Left forelimb (tissue), 1 donor: ENCODE measurements at places on chromosomes 1 and 21.

GRCh38 chr1:165960881-165961280 lies 133.5 kb downstream of the UCK2 start:
- DNase-seq: no peak

GRCh38 chr21:25457411-25457810 lies 149.9 kb downstream of the MRPL39 start:
- no peak for DNase-seq

- no peak for DNase-seq
These were observed 177.5 kb downstream of the ROR1 start for GRCh38 chr1:63951059-63951946.

GRCh38 chr1:83734420-83734819 lies 264.5 kb downstream of the TTLL7 start:
- no peak for DNase-seq

- no peak for DNase-seq
These were observed 534 bp downstream of the KCNH1 start for GRCh38 chr1:211133393-211133835.

- DNase-seq: no peak
These were observed 4.5 kb upstream of the FABP3 start for GRCh38 chr1:31377364-31377863.

DNA sequence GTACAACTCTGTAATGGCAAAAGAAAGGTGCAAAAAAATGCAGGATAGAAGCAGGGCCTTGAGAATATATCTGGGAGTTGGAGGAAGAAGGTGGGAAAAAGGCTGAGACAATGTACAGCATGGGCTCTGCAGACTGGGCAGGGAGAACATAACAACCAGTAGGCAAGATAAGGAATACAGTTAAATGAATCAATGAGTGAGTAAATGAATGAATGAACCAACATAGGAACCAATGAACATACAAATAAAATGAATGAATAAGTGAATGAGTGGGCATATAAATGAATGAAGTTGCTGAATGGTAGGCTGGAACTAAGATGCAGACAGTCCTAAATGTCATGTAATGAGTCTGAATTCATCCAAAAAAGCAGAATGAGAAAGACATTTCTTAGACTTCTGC lies 370.6 kb downstream of the SMYD3 start:
- DNase-seq: no peak

GRCh38 chr1:214912127-214912526 lies 170.4 kb upstream of the KCNK2 start:
- no peak for DNase-seq

DNA sequence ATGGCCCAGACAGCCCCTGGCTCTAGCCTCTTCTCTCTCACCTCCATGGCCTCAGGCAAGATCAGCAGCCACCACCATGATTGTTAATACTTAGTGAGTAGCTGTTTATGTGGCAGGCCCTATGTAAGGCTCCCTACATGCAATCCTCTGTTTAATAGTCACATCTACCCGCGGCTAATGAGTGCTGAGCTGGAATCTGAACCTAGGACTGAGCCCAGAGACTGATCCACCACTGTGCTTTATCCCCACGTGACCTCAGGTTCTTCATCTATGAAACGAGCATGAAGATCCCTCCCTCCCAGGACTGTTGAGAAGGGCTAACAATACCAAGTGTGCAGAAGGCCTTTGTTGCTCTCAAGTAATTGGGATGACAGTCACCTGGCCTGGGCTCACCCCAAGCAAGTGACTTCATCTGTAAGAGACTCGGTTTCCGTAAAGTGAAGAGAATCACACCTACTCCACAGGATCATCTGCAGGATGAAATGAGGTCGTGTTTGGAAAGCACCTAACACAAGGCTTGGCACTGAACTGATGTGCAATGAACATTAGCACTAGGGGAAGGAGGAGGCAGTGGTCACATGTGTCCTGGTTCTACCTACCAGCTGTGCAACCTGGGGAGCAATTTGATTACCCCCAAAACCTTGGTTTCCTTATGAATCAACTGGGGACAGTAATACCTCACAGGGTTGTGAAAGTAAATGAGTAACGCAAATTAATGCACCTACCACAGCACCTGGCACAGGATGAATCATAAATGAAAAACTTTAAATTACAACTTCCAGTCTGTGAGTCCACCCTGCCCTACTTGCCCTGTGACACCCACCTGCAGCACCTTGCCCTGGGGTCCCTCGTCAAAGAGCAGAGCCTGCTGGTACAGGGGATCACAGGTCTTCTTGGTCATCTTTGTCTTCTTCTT lies 37.2 kb downstream of the RIMS3 start:
- no peak for DNase-seq

DNA sequence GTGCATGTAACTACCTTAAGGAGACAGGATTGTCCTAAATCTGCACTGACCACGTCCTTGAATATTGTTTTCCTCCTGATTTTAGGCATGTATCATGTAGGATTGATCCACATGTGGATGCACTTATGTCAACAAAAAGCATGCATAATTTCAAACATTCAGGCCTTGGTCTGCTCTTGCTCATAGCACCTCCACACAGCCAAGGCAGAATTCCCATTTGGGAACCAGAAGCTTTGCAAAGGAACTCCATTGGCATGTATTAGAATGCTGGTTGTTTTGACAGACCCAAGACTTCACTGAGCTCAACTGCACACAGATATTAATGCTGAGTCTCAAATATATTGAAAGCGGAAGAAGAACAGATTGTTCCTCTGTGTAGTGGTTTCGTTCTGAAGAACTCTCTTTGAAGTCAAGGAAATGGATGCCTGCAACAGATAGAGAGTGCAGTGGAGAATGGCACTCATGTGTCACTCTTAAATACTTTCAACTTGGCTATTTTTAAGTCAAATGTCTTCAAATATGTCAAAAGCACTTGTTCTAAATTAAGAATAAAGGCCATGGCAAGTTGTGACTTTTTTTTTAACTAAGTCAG lies 387.6 kb downstream of the LTN1 start:
- DNase-seq: no peak

DNA sequence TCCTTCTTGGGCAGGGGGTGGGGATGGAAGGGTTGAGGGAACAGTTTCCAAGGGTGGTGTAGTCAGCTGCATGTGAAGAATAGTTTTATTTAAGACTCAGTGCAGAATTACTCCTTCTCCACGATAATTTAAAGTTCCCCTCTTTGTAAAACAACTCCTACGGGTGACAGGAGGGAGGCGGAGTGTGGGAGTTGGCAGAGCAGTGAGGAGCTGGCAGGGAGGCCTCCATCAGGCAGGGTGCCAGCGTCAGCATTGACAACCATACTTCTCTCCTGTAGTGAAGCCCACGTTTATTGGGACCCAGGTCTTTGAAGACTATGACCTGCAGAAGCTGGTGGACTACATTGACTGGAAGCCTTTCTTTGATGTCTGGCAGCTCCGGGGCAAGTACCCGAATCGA lies 93.8 kb downstream of the MTR start:
- no peak for DNase-seq

DNA sequence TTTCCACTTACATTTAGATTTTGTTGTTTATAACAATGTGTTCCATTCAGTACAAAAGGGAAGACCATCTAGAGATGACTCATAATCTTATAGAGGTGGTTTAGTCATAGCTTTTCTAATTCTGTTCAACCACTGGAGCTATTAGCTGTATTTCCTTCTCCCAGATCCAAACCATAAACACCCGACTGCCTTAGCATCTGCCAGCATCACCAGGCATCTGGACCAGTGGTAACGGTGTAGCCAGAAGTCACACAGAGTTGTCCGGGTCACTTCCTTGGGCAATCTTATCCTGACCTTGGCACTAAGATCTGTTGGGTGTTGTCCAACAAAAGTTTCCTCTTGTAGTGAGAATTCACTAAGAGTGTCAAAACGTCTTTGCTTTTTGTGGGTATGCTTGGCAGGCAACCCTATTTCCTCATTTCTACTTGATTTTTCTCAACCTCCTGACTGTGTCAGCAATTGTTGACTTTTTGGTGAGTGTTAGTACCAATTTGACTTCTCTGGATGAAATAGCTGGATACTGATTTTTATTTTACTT lies 372.1 kb upstream of the B3GALT2 start:
- DNase-seq: no peak

DNA sequence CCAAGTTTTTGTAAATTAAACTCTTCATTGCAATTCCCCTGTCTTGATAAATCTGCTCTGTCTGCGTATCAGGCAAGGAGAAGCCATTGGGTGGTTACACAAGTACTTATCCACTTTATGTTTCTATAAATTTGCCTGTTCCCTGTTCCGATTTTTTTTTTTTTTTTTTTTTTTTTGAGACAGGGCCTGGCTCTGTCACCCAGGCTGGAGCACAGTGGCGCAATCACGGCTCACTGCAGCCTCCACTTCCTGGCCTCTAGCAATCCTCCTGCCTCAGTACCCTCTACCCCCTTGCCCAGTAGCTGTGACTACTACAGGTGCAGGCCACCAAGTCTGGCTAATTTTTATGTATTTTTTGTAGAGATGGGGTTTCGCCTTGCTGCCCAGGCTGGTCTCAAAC lies 11.1 kb upstream of the CSRP1 start:
- no peak for DNase-seq

- no peak for DNase-seq
These were observed 7.1 kb downstream of the AMIGO1 start for GRCh38 chr1:109502364-109502851.

GRCh38 chr1:151976858-151977257 lies 16.8 kb downstream of the S100A10 start:
- DNase-seq: no peak

- no peak for DNase-seq
These were observed 47.7 kb upstream of the RHOU start for GRCh38 chr1:228687587-228687986.

DNA sequence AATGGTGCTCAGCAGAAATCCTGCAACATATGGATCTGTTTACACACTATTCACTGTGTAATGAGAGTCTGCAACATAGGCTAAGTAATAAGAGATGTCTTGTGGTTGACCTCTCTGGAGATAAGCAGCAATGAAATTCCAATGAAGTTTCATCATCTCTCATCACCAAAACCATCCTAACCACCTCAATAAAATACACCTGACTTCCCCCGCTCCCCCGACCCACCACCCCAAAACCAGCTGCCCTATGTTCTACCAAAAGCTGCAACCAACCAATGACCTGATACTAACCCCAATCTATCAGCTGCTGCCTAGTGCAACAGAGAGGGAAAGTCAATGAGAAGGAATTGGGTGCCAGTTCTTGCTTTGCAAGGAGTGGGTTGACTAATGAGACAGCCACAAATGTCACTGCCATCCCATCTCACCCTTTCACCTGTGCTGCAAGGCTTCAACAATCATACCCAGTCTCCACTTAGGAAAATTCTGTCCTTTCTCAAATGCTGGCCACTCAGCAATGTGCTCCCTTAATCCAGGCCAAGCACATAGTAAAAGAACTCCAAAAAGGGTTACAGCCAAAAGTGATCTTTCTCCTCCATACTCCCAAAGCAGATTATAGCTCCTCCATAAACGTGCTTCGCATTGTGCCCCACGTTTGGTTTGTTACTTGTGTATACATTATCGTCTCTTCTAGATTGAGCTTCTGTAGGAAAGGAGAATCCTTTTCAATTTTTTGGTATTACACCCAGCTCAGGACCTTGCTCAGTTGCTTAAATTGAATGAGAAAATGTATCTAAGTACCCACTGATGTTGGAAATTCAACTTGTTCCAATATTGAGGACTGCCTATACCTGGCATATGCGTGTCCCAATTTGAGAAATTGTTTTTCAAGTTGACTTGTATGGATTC lies 29.0 kb downstream of the MRPL39 start:
- DNase-seq: no peak

GRCh38 chr1:204453141-204453772 lies 41.3 kb downstream of the PIK3C2B start:
- DNase-seq: no peak

DNA sequence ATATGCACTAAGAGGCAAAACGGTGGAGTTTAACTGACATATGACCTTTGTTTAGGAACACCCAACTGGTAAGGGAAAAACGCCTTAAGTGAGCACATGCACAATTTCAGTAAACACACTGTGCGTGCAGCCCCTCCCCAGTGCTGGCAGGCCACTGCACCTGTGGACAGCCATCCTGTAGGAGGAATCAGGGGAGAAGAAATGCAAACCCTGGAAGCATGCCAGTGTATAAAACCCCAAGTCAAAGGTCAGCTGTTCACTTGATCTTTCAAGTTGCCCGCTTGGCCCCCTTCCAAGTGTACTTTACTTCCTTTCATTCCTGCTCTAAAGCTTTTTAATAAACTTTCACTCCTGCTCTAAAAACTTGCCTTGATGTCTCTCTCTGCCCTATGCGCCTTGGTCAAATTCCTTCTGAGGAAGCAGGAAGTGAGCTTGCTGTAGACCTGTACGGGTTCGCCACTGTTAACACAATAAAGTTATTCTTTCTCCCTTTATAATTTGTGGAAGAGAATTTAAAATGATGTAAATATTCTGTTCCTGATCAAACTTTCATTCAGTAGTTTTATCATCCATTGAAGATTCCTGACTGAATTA lies 31.8 kb downstream of the USP25 start:
- DNase-seq: no peak

DNA sequence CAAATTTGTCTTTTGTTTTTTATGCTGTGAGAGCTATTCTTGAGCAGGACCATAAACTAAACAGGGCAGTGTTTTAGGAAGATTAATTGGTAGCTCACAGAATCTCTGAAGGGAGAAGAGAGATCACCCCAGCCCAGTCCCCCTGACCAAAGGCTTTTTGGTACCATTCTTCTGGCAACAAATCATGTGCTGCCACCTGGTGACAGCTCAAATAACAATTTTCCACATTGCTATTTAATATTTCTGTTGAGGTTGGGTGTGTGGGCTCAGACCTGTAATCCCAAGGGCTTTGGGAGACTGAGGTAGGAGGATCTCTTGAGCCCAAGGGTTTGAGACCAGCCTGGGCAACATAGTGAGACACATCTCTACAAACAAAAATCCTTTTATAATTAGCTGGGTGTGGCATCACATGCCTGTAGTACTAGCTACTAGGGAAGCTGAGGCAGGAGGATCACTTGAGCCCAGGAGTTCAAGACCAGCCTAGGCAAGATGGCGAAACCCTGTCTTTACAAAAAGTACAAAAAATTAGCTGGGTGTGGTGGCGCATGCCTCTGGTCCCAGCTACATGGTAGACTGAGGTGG lies 2.2 kb upstream of the TESK2 start:
- no peak for DNase-seq

GRCh38 chr1:7810395-7810794 lies 26.3 kb downstream of the PER3 start:
- no peak for DNase-seq

- DNase-seq: no peak
These were observed 32.3 kb downstream of the SHISAL2A start for GRCh38 chr1:52665006-52665941.

GRCh38 chr1:231508497-231508896 lies 20.0 kb upstream of the TSNAX start:
- no peak for DNase-seq

- peak; percentile 59 for DNase-seq
These were observed 4.4 kb downstream of the MAD2L2 start for GRCh38 chr1:11676386-11677103.
